ENCODE measurements at places on chromosomes 2 and 18. TPM values are rescaled to one million over a fixed set of nuclear protein-coding genes. Genes with fewer than 3 reads are reported as not detected.

C2orf92 gene
- total RNA-seq: 4.9 TPM

FSHR gene
- total RNA-seq: not detected

REG3A gene
- not detected for total RNA-seq

CXCR4 gene
- total RNA-seq: 0.29 TPM

IGFBP5 gene
- not detected for total RNA-seq

CDK15 gene
- not detected for total RNA-seq

CD207 gene
- 0.27 TPM for total RNA-seq

- no peak for DNase-seq
Observed at GRCh38 chr2:134670955-134671354, 47.8 kb downstream of the TMEM163 start.

GRCh38 chr2:145411493-145411892, 891.6 kb upstream of the ZEB2 start:
- no peak for DNase-seq

- peak; percentile 44 for DNase-seq
Observed at GRCh38 chr2:241563981-241564595, 5.5 kb downstream of the BOK start.

DNA sequence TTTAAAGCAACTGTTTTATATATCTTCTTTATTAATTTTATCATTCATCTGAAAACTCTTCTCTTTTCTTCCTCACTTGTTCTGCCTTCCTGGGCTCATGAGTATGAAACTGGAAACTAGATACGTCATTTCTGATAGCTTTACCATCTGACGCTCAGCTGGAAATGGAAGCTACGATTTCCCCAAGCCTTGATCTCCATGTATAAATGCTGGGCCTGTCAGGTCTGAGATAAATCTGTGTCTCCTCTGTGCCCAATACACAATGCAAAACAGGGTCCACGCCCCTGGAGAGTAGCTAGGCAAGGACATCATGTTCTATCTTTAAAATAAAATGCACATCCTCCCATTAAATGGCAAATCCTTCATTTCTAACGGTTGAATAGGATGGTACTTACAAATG, 238.4 kb downstream of the AFF3 start:
- no peak for DNase-seq

DNA sequence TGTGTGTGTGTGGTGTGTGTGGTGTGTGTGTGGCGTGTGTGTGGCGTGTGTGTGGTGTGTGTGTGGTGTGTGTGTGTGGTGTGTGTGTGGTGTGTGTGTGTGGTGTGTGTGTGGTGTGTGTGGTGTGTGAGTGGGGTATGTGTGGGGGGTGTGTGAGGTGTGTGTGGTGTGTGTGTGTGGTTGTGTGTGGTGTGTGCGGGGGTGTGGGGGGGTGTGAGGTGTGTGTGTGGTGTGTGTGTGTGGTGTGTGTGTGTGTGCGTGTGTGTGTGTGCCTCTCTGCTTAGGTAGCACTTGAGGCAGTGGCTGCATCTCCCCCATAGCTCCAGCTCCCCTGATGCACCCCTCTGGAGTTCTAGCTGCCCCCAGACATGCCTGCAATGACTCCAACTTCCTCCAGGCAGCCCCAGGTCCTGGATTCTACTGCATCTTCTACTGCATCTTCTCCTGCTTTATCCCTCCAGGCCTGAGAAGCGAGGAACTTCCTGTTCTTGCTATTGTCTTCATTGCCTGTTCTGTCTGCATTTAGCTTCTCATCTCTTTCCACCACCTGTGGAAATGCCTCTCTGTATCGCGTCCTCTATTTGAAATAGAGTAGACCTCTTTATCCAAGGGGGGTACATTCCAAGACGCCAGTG, 22.2 kb upstream of the MLPH start:
- no peak for DNase-seq
